G401 (cell line): ENCODE measurements at places on chromosomes 12 and 14. TPM values are rescaled to one million over a fixed set of nuclear protein-coding genes. Genes with fewer than 3 reads are reported as not detected.

GRCh38 chr12:5010151-5010550 lies 33.5 kb upstream of the KCNA5 start:
- no peak for DNase-seq

DNA sequence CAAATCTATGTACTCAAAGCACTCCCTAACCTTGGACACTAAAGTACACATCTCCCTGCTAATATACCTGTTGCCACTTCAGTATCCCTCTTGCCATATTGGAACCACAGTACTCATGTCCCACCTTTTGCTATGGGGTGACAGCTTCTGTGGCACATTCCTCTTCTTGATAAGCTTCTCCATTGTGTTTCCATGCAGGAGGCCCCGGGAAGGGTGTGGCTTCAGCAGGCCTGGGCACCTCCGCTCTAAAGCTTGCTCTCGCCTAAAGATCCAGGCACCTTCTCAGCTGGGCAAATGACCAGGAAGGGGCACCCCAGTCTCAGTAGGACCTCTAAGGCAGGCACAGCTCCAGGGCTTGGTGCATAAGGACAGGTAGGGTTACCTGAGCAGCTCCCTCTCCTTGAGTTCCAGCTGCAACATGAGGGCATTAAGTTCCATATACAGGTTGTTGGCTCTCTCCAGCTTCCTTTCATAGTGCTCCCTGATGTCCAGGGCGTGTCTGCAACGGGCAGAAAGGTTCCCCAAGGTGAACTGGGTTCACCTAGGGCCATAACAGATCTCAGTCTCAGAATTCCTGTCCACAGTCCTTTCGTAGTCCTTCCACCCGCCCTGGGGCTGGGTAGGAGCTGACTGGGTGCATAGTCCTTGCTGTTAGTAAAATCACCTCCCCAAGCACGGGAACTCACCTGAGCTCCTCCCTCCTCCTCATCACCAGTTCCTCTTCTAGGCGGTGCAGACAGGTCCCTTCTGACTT lies 15.9 kb downstream of the MAP3K12 start:
- DNase-seq, result peak; percentile 20

The RNASE7 gene
- not detected in 2 replicates for total RNA-seq

The SOAT2 gene
- not detected in 2 replicates for total RNA-seq

The KLRC1 gene
- total RNA-seq, result not detected in 2 replicates

The TSPAN8 gene
- total RNA-seq, result not detected in 2 replicates

- no peak for DNase-seq
Measured at GRCh38 chr14:103296007-103296406, 38.0 kb upstream of the EIF5 start.

DNA sequence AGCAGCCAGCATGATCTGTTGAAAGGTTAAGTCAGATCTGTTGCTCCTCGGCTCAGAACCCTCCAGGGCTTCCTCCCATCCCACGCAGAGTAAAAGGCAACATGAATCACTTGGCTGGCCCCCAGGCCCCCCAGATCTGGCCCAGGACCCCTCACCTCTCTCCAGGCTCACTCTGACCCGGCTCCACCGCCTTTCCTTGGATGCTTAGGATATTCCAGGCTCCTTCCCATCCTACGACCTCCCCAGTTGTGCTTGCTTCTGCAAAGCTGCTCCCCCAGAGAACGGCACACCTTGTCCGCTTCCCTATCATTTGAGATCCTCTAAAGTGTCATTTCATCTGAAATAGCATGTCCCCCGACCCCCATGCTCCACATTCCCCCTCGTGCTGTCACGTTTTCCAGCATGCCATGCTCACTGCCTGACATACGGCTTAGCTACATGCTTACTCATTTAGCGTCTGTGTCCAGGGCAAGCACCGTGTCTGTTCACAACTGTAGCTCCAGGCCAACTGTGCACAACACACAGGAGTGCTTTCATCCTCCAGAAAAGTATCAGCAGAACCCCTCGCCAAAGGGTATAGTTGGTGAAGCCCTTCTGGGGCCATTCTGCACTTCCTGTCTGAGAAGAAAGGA lies 33.6 kb upstream of the BDKRB2 start:
- DNase-seq, result no peak

The IFNG-AS1 gene
- not detected in 2 replicates for total RNA-seq

- DNase-seq, result no peak
Measured at GRCh38 chr14:38989922-38990546, 113.0 kb downstream of the SEC23A start.

The INSM2 gene
- 0.17 TPM in 1 of 2 replicates, not detected in the other for total RNA-seq

GRCh38 chr14:74018174-74018585 lies 908 bp downstream of the ENTPD5 start:
- DNase-seq, result no peak

- no peak for DNase-seq
Measured at GRCh38 chr12:53492188-53492587, 7.1 kb downstream of the MAP3K12 start.

- peak; percentile 90 for DNase-seq
Measured at GRCh38 chr14:91173221-91173670, 59.4 kb downstream of the DGLUCY start.

The CLEC14A gene
- not detected in 2 replicates for total RNA-seq

The SYNDIG1L gene
- total RNA-seq, result not detected in 2 replicates

- DNase-seq, result no peak
Measured at GRCh38 chr12:102484017-102484416, 3.7 kb upstream of the IGF1 start.

GRCh38 chr12:10697156-10697555 lies 23.3 kb upstream of the STYK1 start:
- DNase-seq, result no peak

- no peak for DNase-seq
Measured at GRCh38 chr12:90305379-90305778, 596.7 kb upstream of the ATP2B1 start.

The SLC16A7 gene
- not detected in 2 replicates for total RNA-seq

The SLC35F4 gene
- 0.88 TPM in 1 of 2 replicates, not detected in the other for total RNA-seq

DNA sequence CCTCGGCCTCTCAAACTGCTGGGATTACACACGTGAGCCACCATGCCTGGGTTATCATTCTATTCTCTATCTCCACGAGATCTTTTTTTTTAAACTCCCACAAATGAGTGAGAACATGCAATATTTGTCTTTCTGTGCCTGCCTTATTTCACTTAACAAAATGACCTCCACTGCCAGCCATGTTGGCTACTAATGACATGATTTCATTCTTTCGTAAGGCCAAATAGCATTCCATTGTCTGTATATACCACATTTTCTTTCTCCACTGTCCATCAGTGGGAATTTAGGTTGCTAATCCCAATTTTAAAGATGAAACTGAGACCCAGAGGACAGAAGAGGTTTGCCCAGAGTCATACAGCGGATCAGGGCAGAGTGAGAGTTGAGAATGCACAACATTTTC lies 10.9 kb upstream of the TRPV4 start:
- no peak for DNase-seq

The MYF6 gene
- not detected in 2 replicates for total RNA-seq

- DNase-seq, result no peak
Measured at GRCh38 chr14:88079624-88080023, 74.7 kb downstream of the GPR65 start.

DNA sequence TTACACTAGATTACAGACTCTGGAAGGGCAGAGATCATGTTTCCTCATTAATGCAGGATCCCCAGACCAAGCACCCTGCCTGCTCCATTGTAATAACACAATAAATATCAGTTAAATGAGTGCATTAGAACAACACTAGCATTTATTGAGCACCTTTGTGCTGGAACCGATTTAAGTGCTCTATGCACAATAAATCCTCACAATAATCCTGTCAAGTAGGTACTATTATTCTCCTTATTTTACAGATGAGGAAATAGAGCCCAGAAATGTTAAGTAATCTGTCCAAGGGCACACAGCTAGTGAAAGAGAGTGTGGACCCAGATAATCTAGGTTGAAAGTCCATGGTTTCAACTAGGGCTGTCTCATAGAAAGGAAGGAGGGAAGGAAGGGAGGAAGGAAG lies 69.8 kb downstream of the MAP1LC3B2 start:
- no peak for DNase-seq

DNA sequence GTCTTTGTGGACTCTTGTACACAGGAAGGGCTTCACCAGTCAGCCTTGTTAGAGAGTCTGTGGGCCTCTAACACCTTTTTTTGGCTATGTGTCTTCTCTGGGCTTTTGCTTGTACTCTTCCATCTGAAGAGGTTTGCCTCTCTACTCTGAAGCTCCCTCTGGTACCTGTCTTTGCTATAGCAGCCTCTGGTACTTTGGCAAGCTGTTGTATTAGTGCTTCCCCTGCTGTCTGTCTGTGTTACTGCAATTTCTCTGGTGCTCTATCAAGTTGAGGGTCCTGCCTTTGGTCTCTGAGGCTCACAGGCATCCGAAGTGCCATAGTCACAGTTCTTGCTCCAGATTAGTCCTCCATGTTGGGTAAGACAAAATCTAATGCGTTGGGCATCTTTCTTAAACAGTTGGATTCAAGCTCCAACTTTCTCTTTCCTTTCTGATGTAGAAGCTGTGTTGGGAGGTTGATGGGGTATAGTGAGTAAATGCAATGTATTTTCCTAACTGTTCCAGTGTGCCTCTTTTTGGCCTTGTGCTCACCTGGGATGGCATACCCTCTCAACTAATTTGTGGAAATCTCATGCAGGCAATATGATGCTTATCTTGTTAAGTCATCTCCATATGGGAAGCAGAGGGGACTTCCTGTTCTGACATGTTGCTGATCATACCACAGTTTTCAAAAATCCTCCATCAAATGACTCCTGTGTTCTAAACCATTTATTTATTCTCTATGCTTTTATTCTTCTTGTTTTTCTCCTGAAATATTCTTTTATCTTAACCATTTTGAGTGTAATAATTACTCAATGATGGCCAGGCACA lies 88.8 kb downstream of the ATF7IP start:
- DNase-seq, result peak; percentile 31

The CYP46A1 gene
- total RNA-seq, result 0.86 and 3.0 TPM in 2 replicates

DNA sequence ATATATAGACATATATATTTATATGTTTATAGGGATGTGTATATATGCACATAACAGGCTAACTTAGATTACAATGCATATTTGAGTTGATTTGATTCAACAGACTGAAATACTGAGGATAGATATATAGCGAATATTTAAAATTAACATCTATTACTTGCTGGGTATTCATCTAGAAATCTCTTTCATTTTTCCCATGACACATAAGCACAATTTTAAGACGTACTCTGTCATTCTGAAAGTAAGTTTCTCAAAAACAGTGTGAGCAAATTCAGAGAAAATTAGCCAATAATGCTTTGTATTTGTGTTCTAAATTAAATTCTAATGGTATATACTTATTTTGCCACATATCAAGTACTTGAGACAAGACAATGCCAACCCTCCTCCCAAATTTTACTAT lies 907.5 kb upstream of the MDGA2 start:
- no peak for DNase-seq

The TMEM30B gene
- not detected in 2 replicates for total RNA-seq

DNA sequence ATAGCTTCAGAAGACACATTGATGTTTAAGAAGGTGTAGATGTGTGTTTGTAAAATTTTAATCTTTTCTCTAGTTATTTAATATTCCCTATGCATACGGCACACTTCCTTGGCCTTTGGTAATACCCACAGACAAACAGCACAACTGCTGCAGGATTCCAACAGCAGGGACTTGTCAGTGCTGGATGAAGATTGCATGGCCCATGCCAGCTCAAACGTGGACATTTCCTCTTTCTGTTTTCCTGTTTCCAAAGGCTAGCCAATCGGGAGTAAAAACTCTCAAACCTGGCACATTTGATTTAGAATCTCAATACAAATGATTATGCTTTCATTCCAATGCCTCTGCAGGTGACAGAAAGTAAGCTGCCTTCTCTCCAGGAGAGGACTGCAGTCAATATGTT lies 22.5 kb upstream of the PDE3A start:
- DNase-seq, result peak; percentile 82

DNA sequence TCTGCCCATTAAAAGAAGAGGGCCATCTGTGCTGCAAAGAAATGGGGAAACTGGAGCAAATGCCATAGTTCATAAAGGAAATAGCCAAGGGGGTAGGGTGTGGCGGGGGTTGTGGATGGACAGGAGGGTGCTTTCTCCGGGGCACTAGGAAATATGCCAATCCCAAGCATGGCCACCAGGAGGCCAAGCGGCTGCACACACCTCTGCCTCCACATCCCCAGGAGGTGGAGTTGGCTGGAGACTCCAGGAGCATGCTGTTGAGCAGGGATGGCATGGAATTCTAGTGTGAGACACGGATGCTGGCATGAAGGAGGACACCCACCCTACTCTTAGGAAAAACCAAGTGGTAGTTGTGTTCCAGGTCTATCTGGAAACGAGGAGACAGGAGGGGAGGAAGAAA lies 25.2 kb downstream of the NID2 start:
- DNase-seq, result no peak

DNA sequence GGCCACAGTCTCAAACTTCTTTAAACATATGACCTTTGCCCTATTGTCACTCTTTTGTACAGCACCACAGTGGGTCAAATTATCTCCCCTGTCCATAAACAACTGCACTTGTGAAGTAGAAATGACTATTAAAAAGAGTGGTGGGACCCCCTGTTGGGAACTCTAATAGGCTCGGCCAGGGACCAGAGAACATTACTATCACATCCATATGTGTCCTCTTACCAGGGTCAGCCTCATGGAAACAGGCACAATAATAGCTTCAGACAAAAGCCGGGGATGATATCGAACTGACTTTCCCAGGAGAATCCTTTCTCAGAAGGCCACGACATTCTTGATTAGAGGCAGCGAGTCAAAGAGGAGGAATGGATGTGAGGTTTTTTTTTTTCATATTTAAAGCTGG lies 96.6 kb downstream of the NKX2-1 start:
- peak; percentile 8 for DNase-seq

The HOXC12 gene
- total RNA-seq, result not detected in 2 replicates

The EPYC gene
- total RNA-seq, result not detected in 2 replicates

- peak; percentile 81 for DNase-seq
Measured at GRCh38 chr12:5171701-5172100, 128.0 kb downstream of the KCNA5 start.

DNA sequence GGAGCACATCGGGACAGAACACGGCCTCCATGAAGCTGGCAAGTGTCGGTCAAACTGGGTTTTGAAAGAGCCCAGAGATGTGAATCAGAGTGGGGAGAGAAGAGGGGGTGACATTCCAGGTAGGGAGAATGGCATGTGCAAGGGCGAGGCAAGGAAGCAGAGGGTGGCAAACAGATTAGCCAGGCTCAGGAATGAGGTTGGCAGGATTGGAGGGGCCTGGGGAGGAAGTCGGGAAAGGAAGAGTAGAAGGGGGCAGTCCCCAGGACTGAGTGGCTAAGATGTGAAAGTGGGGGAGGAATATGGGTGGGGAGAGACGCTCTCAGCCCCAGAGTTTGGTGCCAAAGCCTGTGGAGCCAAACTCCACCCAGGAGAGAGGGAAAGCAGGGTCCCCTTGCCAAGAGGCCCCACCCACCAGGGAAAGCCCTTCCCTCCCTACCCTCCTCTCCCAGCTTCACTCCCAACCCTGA lies 5.5 kb upstream of the HDAC7 start:
- DNase-seq, result no peak
